ENCODE measurements at places on chromosomes 7 and 10.

DNA sequence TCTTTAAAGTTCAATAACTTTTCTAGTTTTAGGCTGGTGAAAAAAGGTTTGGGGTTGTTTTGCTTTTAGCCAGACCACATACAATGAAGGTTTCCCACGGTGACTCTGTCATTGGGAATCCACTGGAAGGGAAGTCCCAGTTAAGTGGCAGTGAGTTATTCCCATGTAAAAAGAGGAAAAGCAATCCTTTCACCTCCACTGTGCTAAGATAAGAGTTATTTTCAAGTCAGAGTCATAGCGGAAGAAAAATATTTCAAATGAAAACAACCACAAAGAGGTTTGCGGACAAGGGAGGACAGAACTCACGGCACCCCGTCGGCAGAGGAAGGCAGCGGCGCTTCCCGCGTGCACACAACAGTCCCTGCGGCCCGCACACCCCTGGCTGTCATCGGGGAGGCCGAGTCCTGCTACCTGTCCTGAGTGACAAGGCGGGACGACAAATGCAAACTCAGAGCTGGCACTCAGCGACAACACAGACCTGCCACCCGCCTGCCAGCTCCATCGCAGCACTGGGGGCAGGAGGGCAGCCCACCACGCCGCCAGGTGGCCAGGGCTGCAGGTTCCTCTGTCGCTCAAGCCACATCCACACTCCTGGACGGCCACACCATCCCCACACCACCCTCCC lies 9.3 kb upstream of the PAPOLB start:
- peak; percentile 71 for DNase-seq

- no peak for DNase-seq
These were observed 139.7 kb downstream of the ADK start for GRCh38 chr10:74290708-74291107.

DNA sequence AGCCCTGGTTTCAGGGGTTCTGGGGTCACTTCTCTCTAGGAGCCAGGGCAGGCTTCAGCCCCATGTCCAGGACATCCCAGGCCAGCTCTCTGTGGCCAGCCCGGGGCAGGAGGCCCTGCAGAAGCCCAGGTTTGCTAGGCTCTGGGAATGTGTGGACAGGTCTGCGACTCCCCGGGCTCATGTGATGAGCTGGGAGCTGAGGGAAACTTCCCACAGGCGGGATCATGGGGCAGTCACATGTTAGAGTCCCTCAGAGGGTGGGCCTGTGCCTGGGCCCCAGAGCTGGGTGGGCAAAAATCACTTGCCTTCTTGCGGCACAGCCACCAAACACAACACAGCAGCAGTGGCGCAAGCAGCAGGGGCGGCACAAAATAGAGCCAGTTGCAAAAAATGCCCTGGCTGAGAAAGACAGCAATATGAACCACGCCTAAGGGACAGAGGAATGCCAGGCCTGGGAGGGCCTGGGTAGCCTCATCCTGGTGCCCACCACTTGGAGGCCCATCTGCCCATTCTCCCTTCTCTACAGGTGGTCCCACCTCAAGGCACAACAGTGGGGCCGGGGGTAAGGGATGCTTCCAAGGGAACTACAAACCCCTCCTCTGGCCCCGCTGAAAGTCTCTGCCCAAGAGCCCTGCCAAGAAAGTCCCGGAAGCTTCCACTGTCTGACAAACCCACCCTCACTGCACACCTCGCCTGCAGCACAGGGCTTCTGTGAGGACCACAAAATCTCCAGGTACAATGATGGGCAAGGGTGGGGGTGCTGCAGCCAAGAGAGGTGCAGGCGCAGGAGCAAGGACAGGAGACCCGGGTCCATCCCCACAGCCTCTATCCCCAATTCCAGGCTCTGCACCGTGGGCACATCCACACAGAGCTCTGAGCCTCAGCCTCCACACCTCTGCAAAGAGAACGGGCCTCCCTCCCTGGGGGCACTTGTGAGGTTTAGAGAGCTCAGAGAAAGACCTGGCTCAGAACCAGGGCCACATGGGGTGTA lies 34.6 kb upstream of the ANTXRL start:
- no peak for DNase-seq

- no peak for DNase-seq
These were observed 251.3 kb upstream of the VWC2 start for GRCh38 chr7:49522111-49522510.

DNA sequence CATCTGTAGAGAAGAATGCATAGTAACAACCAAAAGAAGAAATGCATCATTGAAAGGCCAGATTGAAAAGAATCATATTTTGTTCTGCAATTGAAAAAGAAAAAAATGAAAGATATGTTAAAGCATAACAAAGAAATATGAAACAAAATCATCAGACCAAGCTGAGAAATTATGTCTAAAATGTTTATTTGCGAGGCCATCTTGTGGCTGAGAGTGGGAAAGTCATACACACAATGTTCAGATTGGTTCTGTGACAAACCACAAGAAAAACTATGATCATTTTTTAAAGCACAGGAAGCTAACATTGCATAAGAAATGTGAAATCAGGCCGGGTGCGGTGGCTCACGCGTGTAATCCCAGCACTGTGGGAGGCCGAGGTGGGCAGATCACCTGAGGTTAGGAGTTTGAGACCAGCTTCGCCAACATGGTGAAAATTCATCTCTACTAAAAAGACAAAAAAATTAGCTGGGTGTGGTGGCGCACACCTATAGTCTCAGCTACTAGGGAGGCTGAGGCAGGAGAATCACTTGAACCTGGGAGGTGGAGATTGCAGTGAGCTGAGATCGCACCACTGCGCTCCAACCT lies 36.6 kb downstream of the ABCB5 start:
- DNase-seq = peak; percentile 20

- DNase-seq = peak; percentile 32
These were observed 34.4 kb downstream of the POLR1F start for GRCh38 chr7:19674266-19674960.

- peak; percentile 84 for DNase-seq
These were observed 5.7 kb downstream of the HIP1 start for GRCh38 chr7:75732764-75733630.

DNA sequence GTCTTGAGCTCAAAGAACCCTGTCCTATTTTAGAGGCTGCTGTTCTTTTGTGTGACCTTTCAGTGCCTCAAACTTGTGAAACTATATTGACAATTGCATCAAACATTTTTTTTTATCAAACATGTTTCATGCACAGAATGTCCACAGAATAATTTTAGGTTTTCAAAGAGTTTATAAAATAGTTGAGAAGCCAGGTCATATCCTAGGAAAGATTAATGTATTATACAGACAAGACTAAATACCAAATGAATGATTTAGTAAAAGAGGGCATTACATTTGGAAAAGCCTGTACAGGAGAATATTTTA lies 67.0 kb downstream of the CDK6 start:
- DNase-seq = no peak

- peak; percentile 40 for DNase-seq
These were observed 43.4 kb downstream of the FOXL3 start for GRCh38 chr7:333393-333764.

DNA sequence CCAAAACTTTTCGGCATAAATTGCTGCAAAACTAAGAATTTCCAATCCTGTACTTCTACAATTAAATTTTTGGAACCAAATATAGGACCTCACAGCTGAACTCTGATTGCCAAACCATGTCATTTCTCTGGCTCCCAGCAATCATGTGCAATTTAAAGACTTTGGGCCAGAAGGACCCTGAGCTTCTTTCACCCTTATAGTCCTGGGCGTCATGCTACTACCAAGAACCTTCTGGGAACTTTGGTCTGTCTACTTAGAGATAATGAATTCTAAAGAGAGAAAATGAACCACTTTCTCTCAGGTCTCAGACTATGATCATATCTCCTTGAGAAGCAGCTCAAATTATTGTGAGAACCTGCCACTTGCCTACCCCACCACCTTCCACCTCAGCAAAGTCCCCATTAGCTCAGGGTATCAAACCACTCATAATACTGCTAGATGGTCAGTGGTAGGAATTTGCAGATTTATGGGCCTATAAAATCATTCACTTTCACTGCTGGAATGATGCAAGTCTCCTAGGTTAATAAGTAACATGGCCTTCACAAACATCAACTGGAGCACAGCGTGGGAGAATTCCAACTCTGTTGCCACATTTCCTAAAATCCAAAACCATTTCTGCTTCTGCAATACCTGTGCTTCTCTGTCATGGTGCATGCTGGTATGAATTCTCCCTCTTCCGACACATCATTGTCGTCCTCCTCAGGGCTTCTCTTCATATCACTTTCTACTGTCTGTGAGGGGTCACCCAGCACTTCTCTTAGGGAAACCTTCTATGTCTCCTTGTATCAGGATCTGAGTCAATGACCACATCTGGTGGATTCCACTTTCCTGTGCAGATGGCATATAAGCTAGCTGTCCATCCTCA lies 6.6 kb upstream of the WDR91 start:
- no peak for DNase-seq

- DNase-seq = no peak
These were observed 61.6 kb upstream of the BTRC start for GRCh38 chr10:101292194-101293006.

DNA sequence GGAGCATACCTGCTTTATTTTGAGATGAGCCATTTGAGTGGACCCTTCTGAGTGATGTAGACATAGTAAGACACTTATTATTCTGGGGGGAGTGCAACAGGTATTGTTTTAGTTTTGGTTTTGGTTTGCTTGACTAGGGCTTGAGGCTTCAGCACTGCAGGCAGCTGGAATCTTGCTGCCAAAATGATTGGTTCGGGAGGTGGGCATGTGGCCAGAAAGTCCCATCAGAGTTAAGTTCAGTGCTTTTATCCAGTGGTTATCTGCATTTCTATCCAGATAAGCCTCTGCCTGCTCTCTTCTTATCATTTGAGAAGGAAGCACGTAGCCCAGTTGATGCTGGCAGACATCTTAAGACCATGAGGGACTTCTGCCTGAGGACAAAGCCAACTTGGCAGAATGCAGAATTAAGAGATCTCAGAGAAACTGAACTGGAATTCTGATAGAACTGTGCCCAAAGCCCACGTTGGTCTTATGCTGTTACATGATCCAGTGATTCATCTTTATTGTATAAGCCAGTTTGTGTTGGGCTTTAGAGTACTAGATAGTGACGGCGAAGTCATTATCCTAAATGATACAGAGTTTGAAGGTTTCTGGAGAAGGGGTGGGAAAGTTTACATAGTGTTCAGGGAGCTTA lies 9.6 kb upstream of the JAZF1 start:
- no peak for DNase-seq

- DNase-seq = peak; percentile 84
These were observed 5.2 kb downstream of the TAX1BP1 start for GRCh38 chr7:27745064-27745583.

DNA sequence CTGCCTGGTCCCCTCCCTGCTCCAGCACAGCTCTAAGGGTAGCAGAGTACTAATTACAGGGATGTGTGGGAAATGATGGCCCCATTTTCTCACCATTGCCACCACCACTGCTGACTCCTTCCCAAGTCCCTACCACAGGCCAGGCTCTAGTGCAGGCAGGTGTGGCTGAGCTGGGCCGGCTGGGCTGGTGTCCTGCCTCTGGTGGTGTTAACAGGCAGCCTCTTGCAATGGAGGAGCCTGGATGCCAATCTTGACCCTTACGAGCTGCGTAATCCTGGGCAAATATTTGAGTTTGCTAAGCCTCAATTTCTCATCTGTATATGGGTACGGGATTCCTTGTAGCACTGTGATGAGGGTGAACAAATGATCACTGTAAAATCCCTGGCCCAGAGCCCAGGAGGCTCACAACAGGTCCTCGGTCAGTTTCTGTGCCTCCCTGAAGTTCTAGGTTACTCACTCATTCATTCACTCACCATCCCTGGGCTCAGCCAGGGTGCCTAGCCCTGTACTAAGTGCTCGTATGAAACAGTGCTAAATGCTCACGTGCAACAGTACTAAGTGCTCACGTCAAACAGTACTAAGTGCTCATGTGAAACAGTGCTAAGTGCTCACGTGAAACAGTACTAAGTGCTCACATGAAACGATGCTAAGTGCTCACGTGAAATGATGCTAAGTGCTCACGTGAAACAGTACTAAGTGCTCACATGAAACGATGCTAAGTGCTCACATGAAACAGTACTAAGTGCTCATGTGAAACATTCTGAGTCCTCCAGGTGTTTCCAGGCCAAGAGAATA lies 2.3 kb upstream of the FZD9 start:
- no peak for DNase-seq

DNA sequence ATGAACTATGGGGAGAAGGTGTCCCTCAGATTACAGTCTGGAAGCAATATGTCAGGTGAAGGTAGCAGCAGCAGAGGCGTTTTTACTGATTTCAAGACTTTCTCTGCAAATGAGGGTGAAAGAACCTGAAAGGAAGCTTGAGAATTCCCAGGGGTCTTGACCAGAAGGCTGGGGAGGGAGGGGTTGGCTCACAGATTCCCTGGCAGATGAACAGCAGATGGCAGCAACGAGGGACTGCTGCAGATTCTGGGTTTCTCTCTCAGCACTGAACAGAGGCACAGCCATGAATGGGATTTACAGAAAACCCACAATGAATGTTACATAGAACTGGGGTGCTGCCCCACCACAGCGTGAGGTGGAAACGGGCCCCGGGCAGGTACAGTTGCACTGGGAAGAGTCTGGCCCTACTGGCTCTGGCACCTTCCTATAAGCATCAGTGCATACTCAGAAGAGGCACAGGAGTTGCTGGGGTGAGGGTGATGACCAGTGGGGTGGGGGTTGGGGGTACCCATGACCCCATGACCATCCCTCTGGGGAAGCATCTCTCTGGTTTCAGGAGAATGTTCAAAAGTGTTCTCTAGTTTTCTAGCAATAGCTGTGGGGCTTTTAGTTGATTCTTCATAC lies 317.8 kb downstream of the SH2D4B start:
- DNase-seq = no peak

DNA sequence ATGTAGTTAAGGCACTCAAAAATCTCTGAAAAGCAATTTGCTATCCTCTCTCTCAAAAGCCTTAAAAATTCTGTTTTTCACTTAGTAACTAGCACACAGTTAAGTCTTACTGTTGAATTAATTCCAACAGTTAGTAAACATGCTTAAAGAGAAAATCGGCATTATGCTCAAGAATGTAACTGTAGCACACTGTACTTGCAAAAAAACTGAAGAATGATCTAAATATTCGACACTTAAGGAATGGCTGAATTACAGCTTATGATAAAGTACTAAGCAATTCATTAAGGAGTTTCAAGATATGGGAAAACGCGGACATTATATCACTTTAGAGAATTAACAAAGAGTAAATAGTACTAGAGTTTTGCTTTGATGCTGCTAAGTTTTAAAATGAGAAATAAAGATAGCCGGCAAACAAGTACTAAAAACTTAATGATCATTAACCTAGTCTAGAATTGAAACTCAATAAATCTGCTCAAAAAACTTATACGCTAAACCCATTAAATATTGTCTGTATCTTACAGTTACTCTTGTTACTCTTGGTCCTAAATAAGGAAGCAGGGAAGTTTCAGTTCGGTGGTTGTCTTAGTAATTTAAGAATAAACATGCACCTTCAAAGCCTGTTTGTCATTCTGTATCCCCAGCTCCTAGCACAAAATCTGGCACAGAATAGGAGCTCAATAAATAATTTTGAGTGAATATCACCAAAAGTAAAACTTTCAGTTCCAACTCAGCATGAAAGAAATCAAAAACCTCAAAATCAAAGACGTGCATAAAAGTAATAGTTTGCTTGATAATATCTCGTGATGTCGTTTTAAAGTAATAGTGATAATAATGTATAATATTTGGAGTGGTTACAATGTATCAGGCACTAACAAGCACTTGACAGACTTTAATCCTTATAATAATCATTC lies 1.2 kb downstream of the TRDMT1 start:
- no peak for DNase-seq
